ENCODE measurements at places on chromosomes 1 and 21.

DNA sequence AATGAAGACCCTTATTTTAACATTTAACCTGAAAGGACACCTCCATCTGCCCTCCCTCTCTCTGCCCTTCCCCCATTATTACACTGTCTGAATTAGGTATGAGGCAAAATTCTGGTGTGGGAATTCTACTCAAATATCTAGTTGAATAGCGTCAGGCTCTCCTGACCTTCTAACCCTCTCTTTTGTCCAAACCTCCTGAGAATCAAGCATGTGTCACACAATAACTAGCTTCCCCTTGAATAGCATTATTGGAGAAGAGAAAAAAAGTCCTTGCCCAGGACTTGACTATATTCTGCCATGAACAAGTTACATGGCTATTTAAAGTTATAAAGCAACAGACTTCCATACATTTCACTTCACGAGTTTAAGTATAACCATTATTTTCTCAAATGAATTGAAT is 35.5 kb downstream of the USH2A start:
- DNase-seq = no peak

DNA sequence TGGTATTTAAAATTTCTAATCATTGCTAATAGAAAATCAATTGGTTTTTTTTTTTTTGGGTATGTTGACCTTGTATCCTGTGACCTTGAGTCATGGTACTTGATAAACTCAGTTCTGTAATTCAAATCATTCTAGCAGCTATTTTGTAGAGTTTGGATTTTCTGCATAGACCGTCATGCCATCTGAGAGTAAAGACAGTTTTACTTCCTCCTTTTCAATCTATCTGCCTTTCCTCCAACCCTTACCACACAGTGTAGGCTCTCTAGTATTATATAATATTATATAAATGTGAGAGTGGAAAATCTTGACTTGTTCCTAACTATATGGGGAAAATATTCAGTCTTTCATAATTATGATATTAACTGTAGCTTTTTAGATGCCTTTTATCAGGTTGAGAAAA is 7.0 kb downstream of the TDRD5 start:
- no peak for DNase-seq

- DNase-seq = no peak
Measured at GRCh38 chr1:80448081-80448480, 1352.7 kb upstream of the ADGRL2 start.

DNA sequence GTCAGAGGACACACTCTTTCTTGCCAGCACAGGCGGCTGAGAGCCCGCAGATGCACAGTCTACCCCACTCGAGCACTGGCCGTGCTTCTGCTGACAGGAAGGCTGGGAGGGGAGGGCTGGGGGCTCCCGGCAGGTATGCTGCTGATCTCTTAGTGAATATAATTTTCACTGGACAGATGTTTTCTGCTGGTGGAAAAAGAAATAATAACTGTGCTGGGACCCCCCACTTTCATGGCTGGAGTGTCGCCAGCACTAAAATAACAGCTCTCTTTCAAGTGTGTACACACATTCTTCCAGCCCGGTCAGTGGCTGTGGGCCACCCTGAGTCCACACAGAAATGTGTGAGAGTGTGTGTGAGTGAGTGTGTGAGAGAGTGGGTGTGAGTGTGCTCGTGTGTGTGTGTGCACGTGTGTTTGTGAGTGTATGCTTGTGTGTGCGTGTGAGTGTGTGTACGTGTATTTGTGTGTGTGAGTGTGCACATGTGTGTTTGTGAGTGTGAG is 167.7 kb upstream of the USP24 start:
- DNase-seq = no peak

GRCh38 chr1:156726549-156727226 is 1.6 kb upstream of the METTL25B start:
- DNase-seq = peak; percentile 78

- DNase-seq = no peak
Measured at GRCh38 chr1:31505911-31506497, 70.3 kb upstream of the TINAGL1 start.

GRCh38 chr1:16073490-16074119 is at the start of gene FAM131C:
FAM131C (minus strand) TSS chr1:16073651; CDS start chr1:16073442, 209 bp downstream.
- DNase-seq = peak; percentile 47

Data from cerebellar cortex (tissue), 1 donor.